Fibroblast of skin of scalp (primary cell): ENCODE measurements at places on chromosomes 11 and 22.
A peak's percentile ranks its signal among the peaks of the same experiment; 100 is the strongest.

DNA sequence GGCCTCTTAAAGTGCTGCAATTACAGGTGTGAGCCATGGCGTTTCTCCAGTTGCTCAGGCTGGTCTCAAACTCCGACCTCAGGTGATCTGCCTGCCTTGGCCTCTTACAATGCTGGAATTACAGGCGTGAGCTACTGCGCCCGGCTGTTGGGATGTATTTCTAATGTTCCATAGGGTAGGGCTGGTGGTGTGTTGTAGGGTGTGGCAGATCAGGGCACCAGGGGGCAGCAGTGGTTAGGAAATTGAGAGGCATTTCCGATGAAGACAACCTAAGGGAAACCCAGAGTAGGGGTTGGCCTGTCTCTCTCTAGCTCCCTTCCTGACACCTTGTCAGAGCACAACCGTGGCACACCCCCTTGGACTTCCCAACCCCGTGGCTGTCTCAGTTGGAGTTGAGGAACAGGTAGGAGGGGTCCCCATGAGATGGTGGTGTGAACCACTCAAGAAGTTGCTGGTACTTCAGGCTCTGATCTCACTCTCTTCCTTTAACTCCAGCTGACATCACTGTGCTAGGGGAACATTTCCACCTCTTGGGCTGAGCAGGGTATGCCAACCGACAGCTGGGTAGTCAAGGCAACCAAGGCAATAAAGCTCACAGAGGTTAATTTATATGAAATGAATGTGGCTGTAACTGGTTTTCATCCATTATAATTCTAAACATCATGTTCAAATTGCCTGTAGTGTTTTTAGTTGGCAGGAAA lies 33.0 kb downstream of the YWHAH start:
- DNase-seq = peak; percentile 64

DNA sequence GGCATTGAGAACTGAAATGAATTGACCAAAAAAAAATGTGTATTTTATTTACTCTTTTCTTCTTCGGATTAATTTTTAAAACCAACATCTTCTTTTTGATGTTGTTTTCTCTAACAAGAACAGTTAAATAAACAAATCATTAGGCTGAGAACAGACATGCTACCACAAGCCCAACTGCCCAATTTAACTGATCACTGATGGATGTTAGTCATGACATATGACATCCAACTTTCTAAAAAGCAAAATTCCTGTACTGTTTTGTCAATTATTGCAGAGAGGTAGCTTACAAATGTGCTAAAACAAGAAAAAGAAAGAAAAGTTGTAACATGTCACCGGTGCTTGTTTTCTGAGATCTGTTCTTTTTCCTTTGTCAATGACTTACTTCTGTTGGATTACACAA lies 232.1 kb downstream of the C11orf87 start:
- no peak for DNase-seq

GRCh38 chr22:24437741-24438328 lies 10.4 kb downstream of the ADORA2A start:
- no peak for DNase-seq

DNA sequence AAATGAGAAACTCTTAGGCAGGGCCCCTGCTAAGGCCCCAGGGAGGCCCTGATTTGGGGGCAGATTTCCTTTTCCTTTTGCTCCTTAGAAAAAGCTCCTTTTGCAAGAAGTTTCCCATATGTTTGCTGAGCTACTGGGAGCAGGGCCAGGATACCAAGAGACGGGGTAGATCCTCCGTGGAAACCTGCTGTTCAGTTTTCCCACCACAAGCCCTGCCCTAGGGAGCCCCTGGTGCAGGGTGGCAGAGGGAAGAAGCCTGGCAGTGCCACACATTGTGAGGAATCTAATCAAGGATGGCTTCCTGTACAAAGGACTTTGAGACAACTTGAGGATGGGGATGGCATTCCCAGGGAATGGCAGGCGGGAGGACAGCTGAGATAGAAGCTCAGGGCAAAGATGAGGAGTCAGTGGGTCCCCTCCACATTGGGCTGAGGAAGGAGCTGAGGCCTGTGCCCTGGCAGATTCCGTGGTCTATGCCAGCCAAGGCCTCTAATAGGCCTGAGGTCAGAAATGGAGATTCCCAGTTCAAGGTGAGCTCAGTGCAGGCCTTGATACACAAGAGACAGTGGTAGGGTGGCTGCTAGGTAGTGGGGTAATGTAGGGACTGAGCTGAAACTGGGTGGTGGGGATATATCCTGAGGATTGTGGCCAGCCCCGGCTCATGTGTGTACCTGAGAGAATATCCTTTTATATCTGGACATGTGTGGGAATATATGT lies 15.0 kb downstream of the TUB start:
- no peak for DNase-seq

- peak; percentile 43 for DNase-seq
Measured at GRCh38 chr11:120858740-120859139, 165.2 kb upstream of the TBCEL start.

- no peak for DNase-seq
Measured at GRCh38 chr22:27472975-27473374, 328.6 kb downstream of the MN1 start.

- no peak for DNase-seq
Measured at GRCh38 chr11:125441648-125442410, 54.2 kb downstream of the FEZ1 start.

DNA sequence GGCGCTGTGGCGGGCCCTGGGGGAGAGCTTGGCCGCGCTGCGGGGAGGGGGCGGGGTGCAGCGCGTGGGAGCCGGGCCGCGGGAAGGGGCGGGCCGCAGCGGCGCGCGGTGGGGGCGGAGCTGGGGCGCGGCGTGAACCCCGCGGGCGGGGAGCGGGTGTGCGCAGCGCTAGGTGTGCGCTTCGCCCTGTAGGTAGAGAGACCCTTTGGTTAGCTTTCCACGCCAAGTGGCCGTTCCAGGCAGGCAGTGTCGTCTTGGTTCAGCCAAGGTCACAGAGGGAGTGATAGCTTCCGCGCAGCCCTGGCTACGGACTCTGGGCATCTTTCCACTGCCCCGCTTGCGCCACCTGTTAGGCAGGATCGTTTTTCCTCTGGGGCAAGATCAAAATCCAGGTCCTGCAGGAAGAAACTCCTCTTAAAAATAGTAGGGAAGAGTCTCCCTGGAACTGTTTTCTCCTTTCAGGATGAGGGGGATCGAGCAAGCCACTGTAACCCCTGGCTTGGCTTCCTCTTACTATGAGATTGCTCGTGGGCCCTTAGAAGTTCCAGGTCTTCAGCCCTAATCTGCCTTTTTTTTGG lies 434 bp downstream of the BANF1 start:
- DNase-seq = peak; percentile 19

DNA sequence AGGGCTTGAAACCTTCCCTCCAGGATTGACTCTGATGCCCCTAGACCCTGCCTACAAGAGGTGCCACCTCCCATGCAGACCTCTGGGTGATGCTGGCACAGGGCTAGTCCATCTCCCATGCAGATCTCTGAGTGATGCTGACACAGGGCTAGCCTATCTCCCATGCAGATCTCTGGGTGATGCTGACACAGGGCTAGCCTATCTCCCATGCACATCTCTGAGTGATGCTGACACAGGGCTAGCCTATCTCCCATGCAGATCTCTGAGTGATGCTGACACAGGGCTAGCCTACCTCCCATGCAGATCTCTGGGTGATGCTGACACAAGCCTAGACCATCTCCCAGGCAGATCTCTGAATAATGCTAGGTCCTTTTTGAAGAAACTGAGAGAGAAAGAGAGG lies 321.7 kb downstream of the NTM start:
- DNase-seq = no peak
